ENCODE measurements at places on chromosomes 3 and 15.

DNA sequence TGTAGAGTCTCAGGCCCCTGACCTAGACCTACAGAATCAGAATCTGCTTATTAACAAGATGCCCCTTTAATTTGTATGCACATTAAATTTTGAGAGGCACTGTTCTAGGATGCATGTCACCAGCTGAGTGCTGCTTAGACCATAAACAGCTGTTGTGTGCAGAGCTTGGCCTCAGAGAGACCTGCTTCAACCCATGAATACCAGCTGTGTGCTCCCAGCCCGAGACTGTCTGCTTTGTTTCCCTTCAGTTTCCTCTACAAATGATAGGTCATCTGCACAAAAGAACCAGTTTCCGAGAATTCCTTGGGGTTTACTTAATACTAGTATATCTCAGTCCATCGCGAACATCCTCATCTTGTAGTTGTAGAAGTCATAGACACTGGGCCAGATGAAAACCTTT lies 158.5 kb upstream of the PFN2 start:
- DNase-seq: no peak

DNA sequence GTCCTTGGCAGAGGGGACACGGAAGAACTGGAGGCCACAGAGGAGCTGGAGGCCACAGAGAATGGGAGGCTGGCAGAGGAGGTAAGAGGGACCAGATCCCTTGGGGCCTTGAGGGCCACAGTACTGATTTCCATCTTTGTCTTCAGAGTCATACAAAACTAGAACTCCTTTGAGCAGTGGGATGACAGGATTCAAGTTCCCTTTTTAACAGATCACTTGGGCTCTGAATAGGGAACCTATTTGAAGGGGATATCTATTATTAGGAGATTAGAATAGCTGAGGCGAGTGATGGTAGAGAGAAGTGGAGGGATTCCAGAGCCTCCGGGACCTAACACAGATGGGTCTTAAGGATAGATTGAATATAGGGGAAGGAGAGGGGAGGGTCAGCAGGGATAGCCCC lies 55.7 kb downstream of the OXNAD1 start:
- no peak for DNase-seq

DNA sequence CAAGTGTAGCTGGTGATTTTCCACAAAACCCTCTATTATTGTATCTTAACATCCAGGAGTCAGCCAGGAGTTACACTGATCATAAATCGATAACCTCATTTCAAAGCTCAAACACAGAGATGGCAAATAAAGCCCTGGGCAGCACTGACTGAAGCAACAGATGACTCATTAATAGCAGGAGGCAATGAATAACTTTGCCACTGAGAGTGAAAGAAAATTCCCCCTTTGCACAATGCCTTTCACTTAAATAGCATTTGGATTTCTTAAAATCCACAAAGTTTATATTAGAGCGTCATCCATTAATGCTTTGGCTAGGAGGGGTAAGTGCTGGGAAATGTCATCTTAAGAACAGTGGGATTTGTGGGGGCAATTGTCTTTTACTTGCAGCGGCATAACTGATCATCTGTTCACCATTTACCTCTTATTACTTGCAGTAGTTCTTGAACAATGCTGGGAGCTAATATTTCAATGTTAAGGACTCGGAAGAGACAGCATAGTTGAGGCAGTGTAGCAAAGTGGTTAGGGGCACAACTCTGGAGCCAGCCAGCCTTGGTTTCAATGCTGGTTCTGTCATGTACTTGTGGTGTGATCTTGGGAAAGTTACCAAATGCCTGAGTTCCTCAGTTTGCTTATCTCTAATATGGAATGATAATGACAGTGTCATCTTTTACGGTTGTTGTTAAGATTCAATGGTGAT lies 630.4 kb upstream of the TBL1XR1 start:
- DNase-seq: no peak

DNA sequence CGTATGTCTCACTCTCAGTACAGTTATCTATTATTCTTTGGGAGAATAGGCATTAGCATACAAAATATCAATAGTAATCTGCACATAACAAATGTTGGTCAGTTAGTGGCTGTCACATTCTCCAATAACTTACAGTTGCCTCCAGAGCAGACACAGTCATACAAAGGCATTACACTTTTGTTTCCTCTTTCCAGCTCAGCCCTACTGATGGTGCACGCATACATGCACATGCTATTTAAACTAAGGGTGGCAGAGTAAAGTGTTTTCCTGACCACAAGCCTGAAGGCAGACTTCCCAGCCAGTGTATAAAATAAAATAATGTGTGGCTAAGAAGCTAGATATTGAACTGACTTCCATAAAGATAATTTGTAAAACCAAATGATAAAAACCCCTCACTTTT lies 47.6 kb downstream of the PHLDB2 start:
- no peak for DNase-seq

- DNase-seq: no peak
Observed at GRCh38 chr3:127145266-127145665, 47.7 kb upstream of the PRR23E start.

- DNase-seq: no peak
Observed at GRCh38 chr15:95192923-95193322, 961.6 kb downstream of the MCTP2 start.

DNA sequence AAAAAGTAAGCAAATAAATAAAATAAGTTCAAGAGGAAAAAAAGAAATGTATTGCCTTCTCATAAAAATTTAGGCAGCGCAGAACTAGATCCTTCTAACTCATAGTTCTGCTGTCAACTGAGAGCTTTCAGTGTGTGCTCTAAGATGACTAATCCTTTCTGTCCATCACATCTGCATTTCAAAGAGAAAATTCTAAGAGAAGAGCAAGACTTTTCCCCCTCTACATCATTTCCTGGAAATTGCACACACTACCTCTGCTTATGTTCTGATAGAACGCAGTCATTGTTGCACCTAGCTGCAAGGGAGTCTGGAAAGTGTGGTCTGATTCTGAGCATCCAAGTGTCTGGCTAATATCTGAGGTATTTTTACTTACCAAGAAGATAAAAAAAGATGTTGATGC lies 39.6 kb upstream of the SLCO3A1 start:
- no peak for DNase-seq
